ENCODE measurements at places on chromosomes 7 and 10.
A peak's percentile ranks its signal among the peaks of the same experiment; 100 is the strongest.

- DNase-seq = no peak
Measured at GRCh38 chr7:20786421-20786778, 286 bp downstream of the SP8 start.

DNA sequence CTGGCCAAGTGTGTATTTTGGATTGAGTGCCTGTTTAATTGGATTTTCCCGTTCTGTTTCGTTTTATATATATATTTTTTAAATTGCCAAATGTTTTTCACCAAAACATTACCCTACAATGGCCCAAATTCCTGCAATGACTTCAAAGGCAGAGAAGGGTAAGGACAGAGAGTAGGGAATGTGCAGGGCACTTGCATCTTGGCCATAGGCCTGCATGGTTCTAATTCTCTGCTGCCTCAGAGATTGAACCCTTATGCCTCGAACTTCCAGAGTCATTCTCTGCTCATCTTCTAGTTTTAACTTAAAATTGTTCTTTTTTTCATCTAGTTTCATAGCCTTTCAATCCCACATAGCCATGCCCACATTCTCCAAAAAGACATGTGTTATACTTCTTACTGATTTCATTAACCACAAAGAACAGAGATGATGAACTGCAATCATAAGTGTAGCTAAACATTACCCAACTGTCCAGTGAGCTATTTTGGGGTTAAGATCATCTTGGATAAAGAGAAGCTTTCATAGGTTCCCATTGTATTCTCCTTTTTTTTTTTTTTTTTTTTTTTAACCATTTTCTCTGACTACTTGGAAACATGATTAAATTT is 177.6 kb downstream of the PLXDC2 start:
- no peak for DNase-seq

DNA sequence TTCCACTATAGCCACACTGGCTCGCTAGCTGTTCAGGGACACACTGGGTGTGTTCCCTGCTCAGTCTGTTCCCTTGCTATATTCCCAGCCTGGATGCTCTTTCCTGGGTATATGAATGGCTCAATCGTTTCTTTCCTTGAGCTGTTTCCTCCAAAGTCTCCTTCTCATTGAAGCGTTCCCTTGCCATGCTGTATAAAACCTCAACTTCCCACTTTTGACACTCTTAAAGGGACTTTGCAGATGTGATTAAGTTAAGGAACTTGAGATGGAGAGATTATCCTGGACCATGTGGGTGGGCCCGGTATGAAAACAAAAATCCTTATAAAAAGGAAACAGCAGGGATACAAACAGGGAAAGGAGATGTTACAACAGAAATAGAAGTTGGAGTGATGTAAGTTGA is 973.1 kb downstream of the LRMDA start:
- DNase-seq = no peak

- no peak for DNase-seq
Measured at GRCh38 chr10:116974456-116975005, 30.5 kb downstream of the SHTN1 start.

DNA sequence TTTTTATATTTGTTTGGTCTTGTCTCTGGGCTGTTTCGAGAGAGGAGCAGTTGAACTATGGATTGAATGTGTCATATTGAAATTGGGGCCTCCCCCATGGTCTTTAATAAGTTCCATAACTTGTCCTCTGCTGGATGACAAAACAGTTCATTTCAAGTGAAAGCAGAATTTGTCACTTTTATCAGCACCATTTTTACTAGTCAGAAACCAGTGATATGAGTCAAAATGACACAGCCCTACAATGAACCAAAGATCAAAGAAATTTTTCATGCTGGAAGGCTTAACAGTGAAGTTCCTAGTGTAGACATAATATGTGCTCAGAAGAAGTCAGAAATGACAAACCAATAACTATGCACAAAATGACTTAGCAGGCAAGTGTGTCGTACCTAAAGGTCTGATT is 133.6 kb upstream of the VWC2 start:
- DNase-seq = no peak

GRCh38 chr10:61921143-61921542 is 19.6 kb downstream of the ARID5B start:
- no peak for DNase-seq

DNA sequence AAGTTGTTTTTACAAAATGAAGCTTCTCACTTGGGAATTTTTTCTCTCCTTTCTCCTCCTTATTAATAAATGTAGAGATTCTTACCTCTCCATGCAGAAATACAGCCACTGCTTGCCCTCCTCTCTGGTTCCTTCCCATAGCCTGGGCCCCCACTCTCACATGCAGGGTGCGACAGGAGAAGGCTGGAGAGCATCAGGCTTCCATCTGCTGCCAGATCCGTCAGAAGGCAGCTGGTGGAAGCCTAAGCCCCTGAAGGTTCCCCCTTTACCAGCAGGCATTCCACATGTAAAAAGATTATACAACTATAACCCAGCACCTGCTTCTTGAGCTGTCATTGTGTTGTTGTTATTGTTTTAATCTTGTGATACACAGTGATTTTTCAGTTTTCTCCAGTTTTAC is 314.2 kb downstream of the LHFPL3 start:
- DNase-seq = no peak

- no peak for DNase-seq
Measured at GRCh38 chr7:95589031-95589430, 7.3 kb downstream of the PDK4 start.

DNA sequence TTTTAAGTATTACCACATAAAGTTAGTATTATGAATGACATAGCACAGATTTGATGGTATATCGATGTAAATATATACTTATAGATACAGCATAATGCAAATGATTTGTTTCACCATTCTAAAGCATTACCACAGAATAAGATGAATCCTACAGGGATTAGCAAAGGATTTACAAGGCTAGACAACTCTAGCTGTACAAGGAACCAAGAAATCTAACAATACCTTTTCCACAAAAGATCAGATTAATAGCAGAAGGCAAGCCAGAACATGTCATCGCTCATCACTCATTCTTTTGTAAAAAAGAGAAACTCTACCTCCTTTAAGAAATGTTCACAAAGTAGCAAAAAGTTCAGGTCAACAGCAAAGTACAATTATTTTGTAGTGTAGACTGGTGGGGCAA is 105.1 kb upstream of the ANK3 start:
- no peak for DNase-seq

- no peak for DNase-seq
Measured at GRCh38 chr10:23280419-23281043, 64.1 kb downstream of the C10orf67 start.

- DNase-seq = no peak
Measured at GRCh38 chr7:114718861-114719260, 203.0 kb upstream of the MDFIC start.

DNA sequence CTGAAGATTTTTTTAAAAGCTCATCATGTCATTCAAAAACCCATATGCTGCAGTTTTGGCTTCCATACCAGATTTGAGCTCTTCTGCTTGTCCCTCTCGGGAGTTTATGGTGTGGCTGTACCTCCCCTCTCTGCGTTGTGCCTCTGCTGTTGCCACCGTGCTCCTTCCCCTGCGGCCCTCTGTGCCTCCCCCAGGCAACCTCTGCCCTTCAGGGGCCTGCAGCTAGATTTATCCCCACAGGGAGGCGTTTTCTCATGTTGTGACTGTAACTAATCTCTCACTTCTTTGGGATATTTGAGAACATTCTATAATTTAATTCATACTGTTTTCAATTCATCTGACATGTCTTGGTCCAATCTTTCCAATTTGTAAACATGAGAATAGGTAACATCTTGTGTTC is 52.7 kb downstream of the TASOR2 start:
- no peak for DNase-seq

- DNase-seq = no peak
Measured at GRCh38 chr7:84746353-84746752, 440.5 kb downstream of the SEMA3D start.

DNA sequence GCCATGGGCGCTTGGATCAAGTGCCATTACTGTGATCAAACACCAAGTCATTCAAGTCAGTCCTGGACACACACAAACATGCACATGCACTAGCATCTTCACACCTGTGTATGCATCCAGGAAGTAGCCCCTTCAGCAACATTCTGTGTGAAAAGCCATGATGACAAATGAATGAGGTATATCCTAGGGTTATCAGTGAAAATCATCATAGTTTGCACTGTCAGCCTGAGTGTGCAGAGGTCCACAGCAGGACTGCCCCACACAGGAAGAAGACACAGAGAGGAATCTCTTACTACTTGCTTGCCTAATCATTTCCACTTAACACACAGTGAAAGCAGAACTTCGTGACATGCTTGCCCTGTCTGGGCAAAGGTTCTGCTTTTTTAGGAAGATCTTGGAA is 184.0 kb upstream of the ADO start:
- no peak for DNase-seq

DNA sequence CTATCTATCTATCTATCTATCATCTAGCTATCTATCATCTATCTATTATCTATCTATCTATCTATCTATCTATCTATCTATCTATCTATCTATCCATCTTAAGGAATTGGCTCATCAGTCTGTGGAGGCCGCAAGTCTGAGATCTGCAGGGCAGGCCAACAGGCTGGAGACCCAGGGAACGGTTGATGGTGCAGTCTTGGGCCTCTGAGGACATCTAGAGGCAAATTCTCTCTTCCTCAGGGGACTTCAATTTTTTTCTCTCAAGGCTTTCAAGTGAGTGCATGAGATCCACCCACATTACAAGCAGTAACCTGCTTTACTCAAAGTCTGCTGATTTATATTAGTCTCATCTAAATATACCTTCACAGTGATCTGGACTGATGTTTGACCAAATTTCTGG is 197.0 kb downstream of the GLRX3 start:
- DNase-seq = no peak

DNA sequence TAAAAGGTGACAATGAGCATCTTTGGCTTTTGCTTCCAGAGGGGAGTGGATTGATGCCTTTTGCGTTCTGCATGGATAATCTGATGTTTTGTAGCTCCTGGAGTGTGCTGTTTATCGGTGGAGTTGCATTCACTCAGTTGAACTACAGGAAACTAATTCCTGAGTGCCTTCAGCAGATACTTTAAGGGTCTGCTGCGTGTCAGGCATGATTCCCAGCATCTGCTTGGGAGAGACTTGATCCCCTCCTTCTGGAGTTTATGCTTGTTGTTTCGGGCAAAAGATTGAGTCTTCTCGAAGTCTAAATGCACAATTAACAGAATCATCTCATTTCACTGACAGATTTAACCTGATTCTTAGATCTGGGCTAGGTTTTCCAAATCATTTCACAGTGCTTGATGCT is 46.2 kb downstream of the CELF2 start:
- DNase-seq = no peak

GRCh38 chr10:15169555-15170401 is 1.3 kb upstream of the NMT2 start:
- peak; percentile 69 for DNase-seq

- no peak for DNase-seq
Measured at GRCh38 chr10:109464949-109465348, 458.4 kb downstream of the XPNPEP1 start.

DNA sequence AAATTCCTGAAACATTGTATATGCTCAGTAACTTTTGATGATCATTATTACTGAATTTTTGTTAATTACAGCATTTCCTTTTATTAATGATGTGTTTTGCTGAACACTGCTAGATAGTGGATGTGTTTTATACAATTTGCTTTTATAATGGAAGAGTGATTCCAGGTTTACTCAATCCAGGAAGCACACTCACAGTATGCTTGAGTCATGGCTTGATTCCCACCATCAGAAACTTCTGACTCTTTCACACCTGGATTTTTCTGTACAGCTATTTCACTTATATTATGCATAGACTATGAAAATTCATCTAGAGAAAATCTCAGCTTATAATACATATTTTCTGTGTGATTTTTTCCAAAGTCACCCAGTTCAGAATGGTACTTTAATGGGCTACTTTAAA is 1040.9 kb downstream of the GRM8 start:
- DNase-seq = no peak

DNA sequence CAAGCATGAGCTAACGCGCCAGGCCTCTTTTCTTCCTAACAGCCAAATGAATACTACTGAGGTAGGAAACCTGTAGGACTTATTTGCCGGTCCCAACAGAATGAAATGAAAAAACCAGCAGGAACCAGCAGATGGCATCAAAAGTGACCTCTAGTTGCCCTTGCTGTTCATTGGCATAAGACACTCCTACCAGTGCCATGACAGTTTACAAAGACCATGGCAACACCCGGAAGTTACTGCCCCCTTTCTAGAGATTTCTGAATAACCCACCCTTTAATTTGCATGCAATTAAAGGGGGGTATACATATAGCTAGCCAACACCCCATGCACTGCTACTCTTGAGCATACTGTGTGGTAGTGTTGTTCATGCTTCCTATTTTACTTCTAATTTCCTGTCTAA is 65.2 kb downstream of the ATE1 start:
- no peak for DNase-seq

- DNase-seq = no peak
Measured at GRCh38 chr7:140691376-140692045, 5.0 kb upstream of the NDUFB2 start.

- DNase-seq = no peak
Measured at GRCh38 chr10:17838080-17838648, 29.0 kb downstream of the MRC1 start.

All from activated T-helper 2 cell treated with anti-CD3 and anti-CD28 coated beads, Interferon-gamma antibody, Interleukin-2, Interleukin-4, amounts not matched to agents 10 μg/mL and 5 μg/mL and 100 μg/mL, durations not matched to agents 14 hours and 24 hours and 36 hours (primary cell).